Myocyte (in vitro differentiated cells): ENCODE measurements at places on chromosomes 2 and 18. TPM values are rescaled to one million over a fixed set of nuclear protein-coding genes. Genes with fewer than 3 reads are reported as not detected.

- DNase-seq = no peak
These were observed 72.7 kb downstream of the ANKRD12 start for GRCh38 chr18:9209279-9209678.

DNA sequence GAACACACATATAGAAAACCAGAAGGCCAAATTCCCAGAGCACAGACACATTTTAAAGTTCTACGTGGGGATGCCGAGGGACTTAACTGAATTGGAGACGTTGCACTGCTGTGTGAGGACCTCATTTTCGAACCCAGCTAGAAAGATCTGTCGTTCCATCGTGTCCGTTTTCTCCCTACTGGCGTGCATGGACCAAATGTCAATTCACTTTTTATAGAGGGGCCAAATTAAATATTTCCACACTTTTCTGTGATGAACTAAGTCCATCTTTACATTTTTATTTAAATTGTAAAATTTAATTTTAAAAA, 692 bp upstream of the TSHZ1 start:
- DNase-seq = no peak

DNA sequence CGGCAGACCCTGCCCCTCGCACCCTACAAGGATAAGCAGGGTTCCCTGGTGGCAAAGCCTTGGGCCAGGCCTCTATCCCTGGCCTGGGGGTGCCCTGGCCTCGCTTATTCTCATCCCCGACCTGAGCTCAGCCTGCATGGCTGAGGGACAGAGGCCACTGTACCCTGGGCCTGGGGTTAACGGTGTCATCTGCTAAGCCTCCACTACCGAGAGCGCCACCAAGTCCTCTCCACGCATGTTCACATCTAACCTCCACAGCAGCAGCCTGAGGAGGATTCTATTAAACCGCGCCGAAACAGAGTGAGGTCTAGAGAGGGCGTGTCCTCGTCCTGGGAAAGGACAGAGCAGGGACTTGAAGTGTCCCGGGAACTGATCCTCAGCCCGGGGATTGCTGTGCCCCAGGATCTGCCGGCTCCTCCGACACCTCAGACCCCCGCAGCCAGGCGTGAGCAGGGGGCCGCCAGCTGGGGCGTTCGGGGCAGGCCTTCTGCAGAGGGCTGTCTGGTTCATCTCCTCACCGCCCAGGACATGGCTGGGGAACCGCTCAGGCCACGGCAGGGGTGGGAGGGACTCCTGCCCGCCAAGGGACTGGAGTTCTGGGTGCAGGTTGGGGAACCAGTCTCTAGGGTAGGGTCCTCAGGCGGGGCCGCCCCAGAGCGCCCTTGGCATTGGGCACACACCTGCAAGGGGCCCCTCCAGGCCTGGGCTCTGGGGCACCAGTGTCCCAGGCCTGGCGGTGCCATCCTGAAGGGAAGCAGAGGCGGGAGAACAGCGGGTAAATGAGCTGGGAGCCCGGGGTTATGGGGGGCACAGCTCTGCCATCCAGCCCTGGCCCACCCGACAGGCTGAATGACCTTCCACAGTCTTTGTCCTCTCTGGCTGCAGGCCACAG, 68.0 kb upstream of the SMAD7 start:
- no peak for DNase-seq

GRCh38 chr2:162232671-162233070, 10.6 kb downstream of the FAP start:
- DNase-seq = no peak

DNA sequence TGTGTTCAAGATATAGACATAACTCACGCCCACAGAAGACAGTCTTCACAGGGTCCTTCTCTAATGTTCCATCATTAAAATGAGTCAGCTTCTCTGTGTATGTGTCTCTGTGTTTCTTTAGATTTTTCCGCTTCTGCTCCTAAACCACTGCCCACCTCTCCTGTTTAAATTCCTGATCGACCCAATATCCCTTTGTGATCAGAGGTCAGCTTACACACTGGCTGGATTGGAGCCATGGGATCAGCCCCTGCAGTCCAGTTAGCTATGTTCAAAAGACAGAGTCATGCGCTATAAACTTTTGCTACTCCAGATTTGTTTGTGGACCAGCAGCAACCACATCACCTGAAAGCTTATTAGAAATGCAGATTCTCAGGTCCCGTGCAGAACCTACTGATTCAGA, 229.2 kb downstream of the C1D start:
- no peak for DNase-seq

DNA sequence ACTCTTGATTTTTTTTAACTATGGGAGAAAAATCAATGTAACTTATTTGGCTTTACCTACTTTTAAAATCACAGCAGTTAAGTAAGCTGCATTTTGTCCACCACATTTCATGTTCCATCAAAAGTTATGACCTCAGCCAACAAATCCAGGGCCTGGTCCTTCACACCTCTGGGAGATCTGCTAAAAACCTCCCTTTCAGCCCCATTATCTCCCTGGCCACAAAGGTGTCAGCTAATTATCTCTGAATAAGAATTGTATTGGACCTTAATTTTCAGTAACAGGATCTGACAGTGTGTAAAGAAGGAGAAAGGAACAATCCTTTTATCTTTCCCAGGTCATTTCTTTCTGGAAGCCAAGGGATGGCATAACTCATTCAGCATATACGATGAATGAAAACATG, 359.3 kb downstream of the TMEM182 start:
- DNase-seq = no peak

DNA sequence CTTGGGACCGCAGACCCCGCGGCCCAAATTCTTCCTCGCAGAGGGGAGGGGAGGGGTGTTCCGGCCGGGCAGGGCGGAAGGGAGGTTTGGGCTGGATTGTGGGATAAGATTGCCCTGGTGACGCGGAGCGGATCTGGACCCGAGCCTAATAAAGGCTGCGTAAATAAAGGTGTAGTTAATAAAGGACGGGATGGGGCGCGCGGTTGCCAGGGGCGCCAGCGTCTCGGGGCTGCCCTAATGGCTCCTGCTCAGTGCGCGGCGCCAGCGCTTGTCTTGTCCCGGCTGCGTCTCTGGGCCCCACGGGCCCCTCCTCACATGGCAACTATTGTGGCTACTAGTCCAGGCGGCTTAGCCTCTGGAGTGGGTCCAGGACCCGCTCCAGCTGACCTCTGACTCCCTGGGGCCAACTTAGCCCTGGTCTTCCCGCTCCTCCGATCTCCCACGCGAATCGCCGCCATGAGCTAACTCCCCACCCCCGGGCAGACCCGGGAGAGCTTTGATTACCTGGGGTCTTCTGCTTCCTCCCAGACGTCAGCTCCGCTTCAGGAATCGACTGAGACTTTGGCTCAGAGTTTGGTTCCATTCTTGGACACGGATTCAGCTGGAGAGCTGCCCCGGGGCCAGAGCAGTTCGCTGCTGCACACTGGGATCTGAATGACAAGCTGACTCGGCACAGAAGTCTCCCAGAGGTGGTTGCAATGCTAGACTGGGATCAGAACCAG, 36.5 kb downstream of the SLC25A52 start:
- DNase-seq = peak; percentile 4

GRCh38 chr2:57891086-57891712, 155.4 kb upstream of the VRK2 start:
- no peak for DNase-seq

GRCh38 chr2:157190151-157190550, 67.4 kb upstream of the GALNT5 start:
- DNase-seq = peak; percentile 61

DNA sequence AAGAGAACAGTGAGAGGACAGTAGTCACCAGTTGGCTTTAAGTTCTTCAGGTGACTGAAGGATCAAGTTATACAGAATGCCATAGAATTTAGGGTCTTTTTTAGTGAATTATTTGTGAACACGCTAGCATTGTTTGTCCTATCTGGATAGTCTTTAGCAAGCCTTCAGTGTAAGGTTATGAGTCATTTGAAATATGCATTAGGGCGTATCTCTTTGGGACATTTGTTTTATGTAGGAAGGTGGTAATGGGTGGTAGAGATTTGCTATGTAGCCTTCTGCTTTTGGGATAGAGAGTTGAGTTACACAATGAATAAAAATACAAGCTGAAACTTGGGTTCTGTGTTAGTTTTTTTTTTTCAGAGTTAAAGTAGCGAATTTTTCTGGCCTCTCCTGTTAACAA, 13.0 kb downstream of the ACTR2 start:
- no peak for DNase-seq

GRCh38 chr2:45626387-45627221, 15.5 kb upstream of the SRBD1 start:
- no peak for DNase-seq

DNA sequence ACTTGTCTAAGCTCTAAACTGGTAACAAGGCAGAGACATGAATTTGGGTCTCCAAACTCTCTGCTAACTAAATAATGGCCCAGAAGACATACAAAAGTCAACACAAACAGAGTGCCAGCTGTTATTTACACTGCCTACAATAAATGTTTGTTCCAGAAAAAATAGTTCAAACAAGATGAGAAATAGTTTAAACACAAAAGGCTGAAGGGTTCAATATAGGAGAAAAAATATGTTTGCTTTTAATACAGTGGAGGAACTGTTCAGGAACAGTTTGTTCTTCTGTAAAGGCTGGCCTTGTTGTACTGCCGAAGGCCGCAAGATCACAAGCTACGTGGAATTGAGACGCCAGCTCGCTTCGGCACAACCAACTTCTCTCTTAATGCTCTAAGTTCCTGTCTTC, 74.6 kb downstream of the AFF3 start:
- DNase-seq = no peak

DNA sequence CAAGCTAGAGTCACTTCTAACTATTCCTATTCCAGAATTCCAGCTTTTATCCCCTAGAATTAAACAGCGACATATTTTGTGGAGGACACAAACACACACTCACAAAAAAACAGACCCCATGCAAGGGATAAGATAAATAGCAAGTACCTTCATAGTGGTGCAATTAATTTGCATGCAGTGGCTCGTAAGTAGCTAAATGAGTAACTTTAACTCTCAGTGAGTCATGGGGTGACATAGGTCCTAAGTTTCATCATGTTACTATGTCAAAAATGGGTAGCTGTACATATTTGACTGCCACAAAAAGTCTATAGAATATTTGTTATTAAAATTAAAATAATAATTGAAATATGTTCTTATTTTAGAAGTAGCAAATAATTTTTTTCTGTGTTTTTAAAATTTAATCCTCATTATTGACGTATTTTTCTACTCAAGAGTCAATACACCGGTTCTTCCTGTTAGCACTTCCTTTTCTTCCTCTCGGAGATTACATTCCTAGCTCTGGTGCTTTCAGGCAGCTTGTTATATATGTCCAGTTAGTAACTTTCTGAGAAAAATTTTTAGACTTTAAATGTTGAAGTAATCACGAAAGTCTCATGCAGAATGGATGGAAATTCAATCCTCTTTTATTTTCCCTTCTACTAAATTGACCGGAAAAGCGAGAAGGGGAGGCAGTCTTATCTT, 247.0 kb downstream of the KCNH7 start:
- DNase-seq = no peak

DNA sequence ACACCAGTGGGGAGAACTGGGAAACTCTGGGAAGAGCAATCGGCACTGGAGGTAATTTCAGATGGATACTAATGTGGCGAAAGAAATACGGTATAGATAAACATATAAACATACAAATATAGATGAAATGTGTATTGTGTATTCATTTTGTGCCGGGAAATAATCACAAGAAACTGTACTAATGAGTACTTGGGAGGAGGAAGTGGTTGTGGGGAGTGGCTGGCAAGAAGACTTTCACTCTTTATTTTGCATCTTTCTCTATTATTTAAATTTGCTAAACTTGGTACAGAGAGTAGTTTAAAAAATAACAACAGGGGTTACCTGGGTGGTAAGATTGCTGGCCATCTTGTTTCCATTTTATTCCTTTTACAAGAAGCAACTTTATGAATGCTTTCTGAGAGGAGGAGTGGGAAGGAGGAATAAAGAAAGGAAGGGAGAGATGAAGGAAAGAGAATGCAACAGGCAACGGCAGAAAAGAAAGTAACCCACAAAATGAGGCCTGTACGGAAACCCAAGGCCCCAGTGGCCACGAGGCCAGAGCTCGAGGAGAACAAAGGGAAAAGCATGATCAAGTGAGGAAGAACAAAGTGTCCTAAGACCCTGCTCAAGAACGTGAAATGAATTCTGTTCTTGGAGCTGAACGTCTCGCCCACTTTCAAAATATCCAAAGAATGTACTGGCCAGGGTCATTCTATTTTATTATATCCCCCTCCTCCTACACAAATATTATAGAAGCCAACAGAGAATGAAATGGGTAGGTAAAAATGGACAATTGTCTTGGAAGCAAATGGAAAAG, 45.2 kb downstream of the FAM178B start:
- DNase-seq = no peak

DNA sequence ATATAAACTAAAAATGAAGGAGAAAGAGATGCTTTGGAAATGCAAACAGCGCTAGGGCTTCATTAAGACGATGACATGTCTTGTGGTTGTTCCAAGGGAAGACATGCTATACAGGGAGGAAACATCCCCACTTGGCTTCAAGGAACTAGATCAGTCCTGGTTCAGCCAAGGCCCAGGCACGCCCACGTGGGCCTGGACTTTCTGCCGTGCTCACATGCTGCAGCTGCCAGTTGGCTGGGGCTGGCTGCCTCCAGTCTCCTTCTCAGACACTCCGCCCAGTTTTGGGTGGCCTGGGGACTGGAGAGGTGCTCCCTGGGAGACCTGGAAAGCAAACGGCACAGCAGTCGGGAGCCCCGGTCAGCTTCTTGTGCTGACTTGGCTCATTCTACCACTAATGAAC, 109.6 kb downstream of the GLI2 start:
- no peak for DNase-seq

- peak; percentile 90 for DNase-seq
These were observed 1621.3 kb downstream of the SUCLG1 start for GRCh38 chr2:82837588-82838304.

DNA sequence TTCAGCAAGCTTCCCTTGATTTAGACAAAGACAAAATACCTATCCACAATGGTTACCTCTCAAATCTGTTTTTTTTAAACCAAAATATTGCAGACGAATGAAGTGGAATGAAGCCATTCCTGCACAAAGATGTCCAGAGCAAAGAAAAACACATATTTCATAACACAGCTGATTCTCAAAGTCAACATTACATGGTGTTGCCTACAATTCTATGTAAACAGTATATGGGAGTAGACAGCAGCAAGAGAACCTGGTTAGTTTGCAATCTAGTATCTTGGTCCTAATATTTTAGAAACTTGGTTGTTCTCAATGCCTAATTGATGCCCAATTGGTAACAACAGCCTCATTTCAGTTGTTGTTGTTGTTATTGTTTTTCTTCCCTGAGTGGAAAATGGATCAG, 1240.9 kb upstream of the CHAC2 start:
- DNase-seq = no peak

- DNase-seq = no peak
These were observed 20.9 kb upstream of the HK2 start for GRCh38 chr2:74812787-74813590.

GRCh38 chr2:95380280-95380679, 22.2 kb upstream of the FAHD2A start:
- DNase-seq = no peak

Gene MROH2A
- total RNA-seq = not detected in 2 replicates

Gene ZNF804A
- 0.05 TPM in 1 of 2 replicates, not detected in the other for total RNA-seq

Gene UGT1A4
- not detected in 2 replicates for total RNA-seq

Gene GALNT3
- 0.16 and 0.37 TPM in 2 replicates for total RNA-seq
